ENCODE measurements at places on chromosomes 7 and 10. TPM values are rescaled to one million over a fixed set of nuclear protein-coding genes. Genes with fewer than 3 reads are reported as not detected.

Gene ACSL5
- 0.39 TPM for total RNA-seq

Gene DRGX
- total RNA-seq, result not detected

Gene RNLS
- 9.4 TPM for total RNA-seq

Gene PILRA
- 5.2 TPM for total RNA-seq

Gene TEX47
- total RNA-seq, result not detected

Gene SYCE1
- total RNA-seq, result not detected

Gene CHN2
- total RNA-seq, result not detected

Gene CDH23
- 3.9 TPM for total RNA-seq

Gene C10orf53
- not detected for total RNA-seq

Gene SPDYE8
- total RNA-seq, result not detected

Gene IPMK
- 2.5 TPM for total RNA-seq

Gene IFIT1
- 4.8 TPM for total RNA-seq

Gene GIMAP7
- total RNA-seq, result not detected

Gene HABP2
- total RNA-seq, result 0.12 TPM

Gene PRSS37
- not detected for total RNA-seq

Measured in A549 treated with ZK216348 at 1 μM for 4 hours (cell line).